Endodermal cell (in vitro differentiated cells): ENCODE measurements at places on chromosomes 7 and 10. TPM values are rescaled to one million over a fixed set of nuclear protein-coding genes. Genes with fewer than 3 reads are reported as not detected.

SOSTDC1 gene
- 0.09 and 0.13 TPM in 2 replicates for total RNA-seq

LRRC4 gene
- total RNA-seq, result 1.2 and 1.5 TPM in 2 replicates

- no peak for DNase-seq
Observed at GRCh38 chr7:99762680-99763327, 21.2 kb downstream of the CYP3A4 start.

GRCh38 chr10:34408381-34408780 lies 406.7 kb downstream of the PARD3 start:
- DNase-seq, result no peak

DNA sequence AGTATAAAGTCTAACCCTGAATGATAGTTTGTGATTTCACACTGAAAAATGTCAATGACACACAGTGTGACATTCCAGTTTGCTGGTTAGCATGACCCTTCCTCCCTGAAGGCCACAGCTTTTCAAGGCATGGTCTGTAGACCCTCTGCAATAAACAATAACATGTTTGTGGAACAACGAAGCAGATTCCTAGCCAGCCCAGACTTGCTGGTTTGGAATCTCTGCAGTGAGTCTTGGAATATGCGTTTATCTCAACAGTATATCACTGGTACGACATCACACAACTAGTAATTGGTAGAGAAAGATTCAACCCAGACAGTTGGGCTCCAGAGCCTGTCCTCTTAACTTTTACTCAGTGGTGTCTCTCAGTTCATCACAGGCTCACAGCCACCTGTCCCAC lies 23.7 kb upstream of the DUSP5 start:
- peak; percentile 47 for DNase-seq

GRCh38 chr10:129021594-129022304 lies 445.3 kb upstream of the MGMT start:
- DNase-seq, result peak; percentile 78

DNA sequence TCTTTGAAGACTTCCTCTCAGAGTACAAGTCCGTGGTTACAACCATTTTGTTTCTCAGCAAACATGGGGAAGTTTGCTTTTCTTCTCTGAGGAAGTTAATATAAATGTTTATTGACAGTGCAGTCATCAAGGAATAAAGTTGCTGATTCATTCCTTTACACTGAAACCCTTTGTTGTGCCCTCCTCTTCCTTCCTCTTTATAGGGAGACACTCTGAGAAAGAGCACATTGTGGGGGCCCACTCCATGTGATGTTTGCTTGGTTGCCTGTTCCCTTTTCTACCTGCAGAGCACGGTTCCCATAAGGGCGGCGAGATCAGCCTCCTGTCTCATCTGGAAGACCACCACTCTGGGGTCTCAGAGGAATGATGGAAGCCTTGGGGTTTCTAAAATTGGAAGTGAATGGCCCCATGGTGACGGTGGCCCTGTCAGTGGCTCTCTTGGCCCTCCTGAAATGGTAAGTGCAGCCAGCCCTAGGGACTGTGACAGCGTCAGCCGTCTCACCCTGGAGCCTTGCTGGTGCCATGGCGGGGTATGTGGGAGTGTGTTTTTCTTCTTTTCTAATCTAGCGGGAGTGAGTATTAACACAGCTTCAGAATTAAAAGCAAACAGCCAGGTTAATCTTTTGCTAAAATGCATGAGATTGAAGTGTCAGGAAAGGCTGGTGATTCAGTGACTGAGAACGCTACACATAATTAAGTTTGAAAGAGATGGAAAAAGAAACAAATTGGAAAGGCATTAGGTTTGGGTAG lies at the start of gene TBXAS1:
Gene TBXAS1 (plus strand): TSS at position 240 of the 750 bp plus-strand sequence. CDS start 127 bp downstream, at position 367.
- DNase-seq, result peak; percentile 67

DNA sequence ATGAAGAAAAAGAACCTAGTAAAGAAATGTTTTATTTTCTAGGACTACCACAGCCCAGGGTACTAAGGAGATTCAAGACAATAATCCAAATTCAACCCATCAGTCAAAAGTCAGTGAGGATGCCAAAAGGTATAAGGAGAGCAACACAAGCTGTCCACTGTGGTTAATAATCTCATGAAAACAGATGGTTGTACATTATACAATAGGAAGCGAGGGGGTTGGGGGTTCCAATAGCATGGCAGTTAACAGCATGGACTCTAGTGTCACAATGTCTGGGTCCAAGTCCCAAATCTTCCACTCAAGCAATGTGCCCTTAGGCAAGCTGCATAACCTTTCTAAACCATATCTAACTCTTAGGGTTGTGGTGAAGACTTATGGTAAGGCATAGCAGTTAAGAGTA lies 35.1 kb downstream of the BRAF start:
- DNase-seq, result no peak

TDRD1 gene
- total RNA-seq, result 0.15 TPM in 1 of 3 replicates, not detected in the others

CADPS2 gene
- total RNA-seq, result 1.2 to 4.3 TPM (median 4.1 TPM) in 3 replicates

GRCh38 chr7:154769527-154769926 lies 233.4 kb downstream of the PAXIP1 start:
- no peak for DNase-seq
